ENCODE measurements at places on chromosomes 4 and X. TPM values are rescaled to one million over a fixed set of nuclear protein-coding genes. Genes with fewer than 3 reads are reported as not detected.

FSTL5 gene
- 2.2 TPM for total RNA-seq

TIGD4 gene
- 2.2 TPM for total RNA-seq

HS6ST2 gene
- 29.4 TPM for total RNA-seq

MAGEB1 gene
- not detected for total RNA-seq

UGT2B15 gene
- total RNA-seq = not detected

DCLK2 gene
- total RNA-seq = 19.7 TPM
